SJCRH30 (cell line): ENCODE measurements at places on chromosomes 3 and 15. TPM values are rescaled to one million over a fixed set of nuclear protein-coding genes. Genes with fewer than 3 reads are reported as not detected.

The SKOR1 gene
- total RNA-seq = 3.1 and 4.5 TPM in 2 replicates

DNA sequence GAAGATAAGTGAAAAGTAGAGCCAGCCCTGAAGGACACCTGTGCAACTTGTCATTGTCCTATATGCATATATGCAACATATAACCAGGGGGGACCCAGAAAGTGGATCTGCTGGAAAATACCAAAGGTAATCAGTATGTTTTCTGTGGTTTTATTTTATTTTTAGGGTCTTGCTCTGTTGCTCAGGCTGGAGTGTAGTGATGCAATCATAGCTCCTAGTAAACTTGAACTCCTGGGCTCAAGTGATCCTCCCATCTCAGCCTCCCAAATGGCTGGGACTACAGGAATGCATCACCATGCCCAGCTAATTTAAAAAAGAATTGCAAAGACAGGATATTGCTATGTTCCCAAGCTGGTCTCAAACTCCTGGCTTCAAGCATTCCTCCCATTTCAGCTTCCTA is 18.0 kb upstream of the ALDH1A2 start:
- H3K27me3 ChIP-seq = no peaks in the 10 kb centered on the region
- no peak for DNase-seq
- H3K36me3 ChIP-seq = no peaks in the 10 kb centered on the region

DNA sequence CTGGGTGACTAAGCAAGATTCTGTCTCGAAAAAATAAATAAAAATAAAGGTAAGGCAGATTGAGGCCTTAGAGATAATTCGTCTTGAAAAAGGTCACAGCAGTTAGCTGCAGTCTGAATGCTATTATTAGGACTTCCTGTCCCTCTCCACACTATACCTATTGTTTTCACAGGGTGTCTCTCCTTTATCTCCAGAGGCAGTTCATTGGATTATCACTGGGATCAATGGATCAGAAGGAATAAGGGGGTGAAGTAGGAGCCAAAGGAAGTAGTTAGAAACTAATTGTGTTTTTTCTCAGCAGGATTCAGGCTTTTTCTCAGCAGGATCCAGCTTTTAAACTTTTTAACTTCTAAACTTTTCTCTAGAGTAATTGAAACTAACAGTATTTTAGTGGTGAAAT is 326.9 kb downstream of the IL5RA start:
- no peak overlapping the region for H3K27ac ChIP-seq
- H3K27me3 ChIP-seq = no peaks in the 10 kb centered on the region
- H3K4me3 ChIP-seq = no peak overlapping the region
- no peak for DNase-seq
- no peaks in the 10 kb centered on the region for H3K4me1 ChIP-seq
- no peaks in the 10 kb centered on the region for H3K36me3 ChIP-seq

DNA sequence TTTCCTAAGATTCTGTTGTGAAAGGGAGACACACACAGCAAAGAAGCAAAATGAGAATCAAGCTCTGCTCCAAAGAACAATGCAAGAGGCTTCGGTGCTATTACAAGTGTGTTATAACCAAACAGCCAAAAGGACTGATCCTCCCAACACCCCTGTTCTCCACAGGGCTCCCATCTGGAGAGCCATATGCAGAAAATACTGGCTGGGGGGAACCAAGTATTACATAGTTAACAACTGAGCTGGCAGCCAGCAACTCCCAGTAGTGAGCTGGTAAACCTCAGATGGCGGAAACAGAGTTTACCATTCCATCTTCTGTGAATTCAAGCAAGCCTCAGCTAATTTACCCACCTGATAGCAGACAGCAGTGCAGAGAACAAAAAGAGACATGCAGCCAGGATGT is 156.4 kb downstream of the NTRK3 start:
- no peak for DNase-seq
- H3K27ac ChIP-seq = no peak overlapping the region
- no peaks in the 10 kb centered on the region for H3K36me3 ChIP-seq

The ZNF501 gene
- 0.76 and 1.8 TPM in 2 replicates for total RNA-seq

- H3K27me3 ChIP-seq = no peaks in the 10 kb centered on the region
- peak overlapping the region; percentile 86 for H3K27ac ChIP-seq
- peak; percentile 85 for DNase-seq
- no peaks in the 10 kb centered on the region for H3K36me3 ChIP-seq
These were observed 1026.2 kb upstream of the NR2F2 start for GRCh38 chr15:95304151-95304946.

The SCG3 gene
- total RNA-seq = not detected in 2 replicates

DNA sequence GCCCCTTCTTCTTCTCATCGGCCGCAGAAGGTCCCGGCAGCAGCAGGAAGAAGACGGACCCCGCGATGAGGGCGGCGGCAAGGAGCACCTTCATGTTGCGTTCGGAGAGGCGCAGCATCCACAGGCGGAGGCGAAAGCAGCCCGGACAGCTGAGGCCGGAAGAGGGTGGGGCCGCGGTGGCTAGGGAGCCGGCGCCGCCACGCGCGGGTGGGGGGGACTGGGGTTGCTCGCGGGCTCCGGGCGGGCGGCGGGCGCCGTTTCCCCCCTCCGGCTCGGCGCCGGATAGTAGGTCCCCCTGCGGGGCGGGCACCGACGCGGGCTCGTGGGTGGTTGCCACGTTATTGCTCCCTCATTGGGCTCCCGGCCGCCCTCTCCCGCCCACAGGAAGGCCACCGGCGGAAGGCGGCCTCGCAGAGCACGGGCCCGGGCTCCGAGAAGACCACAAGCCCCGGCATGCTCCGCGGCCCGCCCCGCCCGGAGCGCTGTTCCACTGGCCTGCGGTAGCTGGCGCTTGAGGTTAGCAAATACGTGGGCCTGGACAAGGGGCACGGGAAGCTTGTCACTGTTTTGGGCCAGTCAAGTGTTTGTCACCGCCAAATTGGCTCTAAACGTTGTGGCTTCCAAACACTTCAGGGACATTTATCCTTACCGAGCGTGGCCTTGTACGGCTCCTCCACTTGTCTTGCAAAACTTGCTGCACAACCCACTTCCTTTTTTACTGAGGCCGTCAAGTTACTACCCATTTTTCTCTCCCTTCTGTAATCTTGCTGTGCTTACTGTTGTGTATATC is at the start of gene PPIB:
TSS of gene PPIB (minus strand) at position 154 of the 790 bp plus-strand sequence. CDS start at position 118, 36 bp downstream.
- H3K27ac ChIP-seq = peak within 1 kb of the TSS; percentile 63
- H3K4me3 ChIP-seq = peak within 1 kb of the TSS; percentile 87
- H3K4me1 ChIP-seq = peaks cover 5% of the 10 kb centered on the region; the same call in 1 of the 2 replicates
